NCI-H1436 treated with DMSO at 0.1 percent for 48 hours (cell line): ENCODE measurements at places on chromosomes 2 and 18.

- DNase-seq: no peak
Observed at GRCh38 chr2:65727381-65727780, 295.0 kb upstream of the SPRED2 start.

DNA sequence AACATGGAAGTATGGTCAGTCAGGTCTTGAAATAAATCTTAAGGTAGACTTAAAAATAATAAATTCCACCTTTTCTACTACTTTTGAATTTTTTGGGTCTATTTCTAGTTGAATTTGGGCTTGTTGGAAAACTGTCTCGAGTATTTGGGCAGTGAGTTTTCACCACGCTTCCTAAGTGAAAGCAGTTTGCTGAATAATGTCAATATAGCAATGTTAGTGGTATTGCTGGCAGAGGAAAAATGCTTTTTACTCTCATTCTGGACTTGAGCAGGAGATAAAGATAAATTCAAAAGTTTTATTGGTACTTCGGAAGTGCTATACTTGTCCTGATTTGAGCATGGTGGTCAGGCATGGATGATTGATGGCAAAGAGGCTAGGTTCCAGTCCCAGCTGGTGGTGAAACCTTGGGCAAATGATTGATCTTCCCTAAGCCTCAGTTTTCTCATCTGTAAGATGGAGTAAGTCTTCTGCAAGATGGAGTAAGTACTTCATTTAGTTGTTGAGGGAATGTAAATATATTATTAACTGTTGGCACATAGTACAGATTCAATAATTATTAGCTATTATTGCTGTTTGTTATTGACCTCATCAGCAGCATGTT is 503.5 kb upstream of the ZEB2 start:
- no peak for DNase-seq

DNA sequence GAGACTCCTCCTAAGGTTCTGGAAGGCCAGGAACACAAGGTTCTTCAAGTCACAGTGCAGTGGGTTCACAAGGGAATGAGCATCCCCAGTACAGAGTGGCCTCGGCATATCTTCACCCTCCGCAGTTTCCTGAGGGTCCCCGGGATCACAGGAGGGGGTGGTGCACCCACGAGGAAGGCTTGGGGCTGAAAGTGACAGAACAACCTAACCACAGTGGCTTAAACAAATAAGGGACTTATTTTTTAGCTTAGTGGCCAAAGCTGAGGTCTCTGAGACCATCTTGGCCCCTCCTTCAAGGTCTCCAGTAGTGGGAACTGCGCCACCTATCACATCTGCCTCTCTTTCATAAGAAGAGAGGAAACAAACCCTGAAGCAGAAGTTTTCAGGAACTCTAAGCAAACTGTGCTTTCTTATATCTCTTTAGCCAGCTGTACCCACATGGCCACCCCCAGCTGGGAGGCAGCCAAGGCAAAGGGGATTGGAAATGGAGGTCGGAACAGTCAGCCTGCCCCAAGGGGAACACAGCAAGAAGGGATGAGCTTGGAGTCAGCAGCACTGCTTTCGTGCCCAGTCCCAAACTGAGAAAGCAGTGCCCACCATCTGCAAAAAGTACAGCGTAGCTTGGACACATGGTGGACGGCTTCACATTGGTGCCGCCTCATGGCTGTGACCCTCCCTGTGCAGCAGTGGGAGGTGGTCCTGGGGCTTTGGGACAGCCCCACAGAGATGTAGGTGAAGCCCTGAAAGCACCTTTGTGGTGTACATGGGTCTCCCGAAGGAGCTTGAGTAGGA is 260.0 kb upstream of the ID2 start:
- no peak for DNase-seq

DNA sequence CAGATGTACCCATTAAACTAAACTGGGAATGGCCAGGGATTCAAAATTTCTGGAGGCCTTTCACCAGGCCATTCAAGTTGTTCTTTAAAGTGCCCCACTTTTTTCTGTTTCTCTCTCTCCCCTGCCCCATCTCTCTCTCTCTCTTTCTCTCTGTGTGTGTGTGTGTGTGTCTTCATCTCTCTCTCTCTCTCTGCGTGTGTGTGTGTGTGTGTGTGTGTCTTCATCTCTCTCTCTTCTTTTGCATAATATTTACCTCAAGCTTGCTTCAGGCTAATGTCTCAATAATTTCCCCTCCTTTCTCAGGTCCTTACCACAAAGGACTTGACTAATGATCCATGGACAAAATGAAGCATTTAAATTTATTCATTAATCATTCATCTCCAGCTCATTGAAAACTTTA is 164.2 kb upstream of the KLHL14 start:
- no peak for DNase-seq

- no peak for DNase-seq
Observed at GRCh38 chr2:31088504-31089195, 49.6 kb downstream of the GALNT14 start.

- no peak for DNase-seq
Observed at GRCh38 chr2:37767959-37768925, 96.8 kb upstream of the CDC42EP3 start.

DNA sequence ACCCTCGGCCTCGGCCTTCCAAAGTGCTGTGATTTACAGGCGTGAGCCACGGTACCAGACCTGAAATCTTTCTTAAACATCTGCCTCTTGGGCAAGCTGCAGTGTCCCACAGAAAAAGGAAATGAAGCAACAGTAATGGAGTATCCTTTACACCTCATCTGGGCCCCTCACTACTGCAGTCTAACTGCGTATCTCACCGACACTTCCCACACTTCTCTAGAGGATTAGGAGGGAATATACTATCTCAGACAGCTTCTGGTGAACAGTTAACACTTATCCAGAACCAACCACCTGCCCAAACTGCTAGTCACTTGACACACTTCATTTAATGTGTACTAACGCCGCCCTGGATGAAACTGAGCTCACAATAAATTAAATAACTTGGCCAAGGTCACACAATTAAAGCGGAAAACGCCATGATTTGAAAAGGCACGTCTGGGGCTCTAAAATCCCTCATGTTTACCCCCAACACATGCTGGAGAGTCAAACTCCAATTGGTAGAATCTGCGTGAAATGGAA is 993 bp downstream of the COX7A2L start:
- DNase-seq: no peak

- DNase-seq: no peak
Observed at GRCh38 chr2:132877923-132878322, 207.9 kb upstream of the LYPD1 start.
